ENCODE measurements at places on chromosomes 12 and 14. TPM values are rescaled to one million over a fixed set of nuclear protein-coding genes. Genes with fewer than 3 reads are reported as not detected.

The SSPN gene
- 20.6 TPM for total RNA-seq

The PRH2 gene
- not detected for total RNA-seq

The PTPRO gene
- total RNA-seq = 21.9 TPM

The DHRS2 gene
- 0.22 TPM for total RNA-seq

The TSPAN8 gene
- total RNA-seq = 2,025 TPM

The C12orf54 gene
- total RNA-seq = not detected

The RPGRIP1 gene
- total RNA-seq = 0.17 TPM
